ENCODE measurements at places on chromosomes 12 and 14.

GRCh38 chr14:101072945-101073597, 169.5 kb upstream of the RTL1 start:
- peak; percentile 93 for DNase-seq

GRCh38 chr14:24813819-24814259, 179.8 kb upstream of the GZMB start:
- no peak for DNase-seq

- no peak for DNase-seq
Measured at GRCh38 chr12:62635649-62636048, 169.0 kb downstream of the MON2 start.

- DNase-seq: no peak
Measured at GRCh38 chr12:24491968-24492367, 456.9 kb downstream of the BCAT1 start.

- peak; percentile 97 for DNase-seq
Measured at GRCh38 chr12:75982169-75982564, 49.4 kb downstream of the PHLDA1 start.

- peak; percentile 28 for DNase-seq
Measured at GRCh38 chr12:108193917-108194316, 64.8 kb downstream of the WSCD2 start.

- no peak for DNase-seq
Measured at GRCh38 chr12:27873010-27873409, 93.0 kb upstream of the MANSC4 start.

DNA sequence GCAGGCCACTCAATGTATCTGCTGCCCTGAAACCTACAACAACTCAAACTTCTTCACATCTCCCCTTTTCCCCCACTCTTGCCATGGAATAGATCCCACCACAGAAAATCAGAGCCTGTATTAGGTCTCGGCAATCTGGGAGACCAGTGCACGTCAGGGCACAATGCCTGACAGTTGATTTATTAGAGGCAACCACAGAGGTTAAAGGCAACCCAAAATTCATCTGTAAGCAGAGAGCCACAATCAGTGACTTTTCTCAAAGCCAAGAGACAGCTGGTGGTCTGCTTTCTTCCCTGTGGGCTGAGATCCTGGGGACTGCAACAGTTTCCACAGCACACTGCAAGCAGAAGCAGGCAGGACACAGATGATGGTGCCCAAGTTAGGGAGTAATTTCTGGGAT, 169.0 kb upstream of the NTF3 start:
- DNase-seq: no peak

GRCh38 chr12:110688446-110689280, at the start of gene HVCN1:
HVCN1 (minus strand) TSS chr12:110689115; CDS start chr12:110683245, 5,870 bp downstream.
- no peak for DNase-seq

GRCh38 chr12:57171668-57172067, 24.2 kb upstream of the LRP1-AS start:
- no peak for DNase-seq

DNA sequence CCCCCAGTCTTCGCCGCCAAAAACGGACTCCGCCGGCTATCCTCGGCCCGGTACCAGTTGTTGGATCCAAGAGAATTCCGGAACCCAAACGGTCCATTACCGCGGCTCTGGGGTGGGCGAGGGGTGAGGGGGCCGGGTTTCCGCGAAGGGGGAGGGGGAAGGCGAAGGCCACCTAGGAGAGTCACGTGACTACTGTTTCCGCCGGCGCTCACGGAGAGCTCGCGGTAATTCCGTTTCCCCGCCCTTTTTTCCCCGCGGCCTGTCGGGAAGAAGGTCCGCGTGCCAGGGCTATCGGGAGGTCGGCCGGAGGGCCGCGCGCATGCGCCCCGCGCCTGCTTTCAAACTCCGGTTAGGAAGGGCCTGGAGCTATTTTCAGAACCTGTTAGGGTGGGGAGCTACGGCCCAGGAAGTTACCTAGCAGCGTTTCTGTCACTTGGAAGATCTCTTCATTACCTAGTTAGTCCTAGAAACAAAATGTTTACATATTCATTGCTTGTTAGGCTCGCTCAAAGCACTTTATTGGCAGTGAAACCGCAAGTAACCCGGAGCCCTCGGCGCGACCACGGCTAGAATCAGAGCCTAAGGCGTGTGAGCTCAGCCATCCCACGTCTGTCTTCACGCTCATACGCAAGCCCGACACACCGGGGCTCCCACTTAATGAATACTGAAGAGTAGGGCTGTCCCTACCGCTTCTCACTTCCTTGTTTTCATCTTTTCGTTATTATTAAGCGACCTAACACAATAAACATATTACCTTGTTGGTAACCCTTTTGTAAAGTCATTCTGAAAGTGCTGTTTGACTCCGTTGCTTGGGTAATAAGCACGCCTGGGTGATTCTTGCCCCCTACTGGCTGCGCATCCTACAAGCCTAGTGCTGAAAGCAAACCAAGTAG, 624 bp upstream of the SBNO1 start:
- peak; percentile 99 for DNase-seq

DNA sequence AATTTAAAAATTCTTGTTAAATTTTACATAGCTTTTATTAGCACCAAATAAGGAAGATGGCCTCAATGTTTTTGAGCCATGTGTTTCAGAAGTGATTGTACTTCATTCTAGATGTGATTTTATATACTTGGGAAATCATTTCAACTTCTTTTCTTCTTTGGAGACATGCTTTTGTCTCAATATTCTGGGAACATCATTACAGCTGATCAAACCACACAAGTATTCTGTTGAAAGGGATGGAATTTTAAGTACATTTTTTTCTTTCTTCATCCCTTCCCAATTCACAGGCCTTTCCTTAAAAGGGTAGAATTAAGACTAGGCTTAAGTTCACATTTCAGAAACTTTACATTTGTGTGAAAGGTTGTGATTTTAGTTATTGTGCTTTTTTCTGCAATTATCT, 66.4 kb downstream of the PAPOLA start:
- no peak for DNase-seq

- peak; percentile 57 for DNase-seq
Measured at GRCh38 chr12:49019443-49020324, 1.1 kb upstream of the PRKAG1 start.

- DNase-seq: no peak
Measured at GRCh38 chr12:6780573-6780972, 8.3 kb downstream of the LAG3 start.

Measured in NCI-H460 (cell line).